ENCODE measurements at places on chromosomes 11 and 22.

DNA sequence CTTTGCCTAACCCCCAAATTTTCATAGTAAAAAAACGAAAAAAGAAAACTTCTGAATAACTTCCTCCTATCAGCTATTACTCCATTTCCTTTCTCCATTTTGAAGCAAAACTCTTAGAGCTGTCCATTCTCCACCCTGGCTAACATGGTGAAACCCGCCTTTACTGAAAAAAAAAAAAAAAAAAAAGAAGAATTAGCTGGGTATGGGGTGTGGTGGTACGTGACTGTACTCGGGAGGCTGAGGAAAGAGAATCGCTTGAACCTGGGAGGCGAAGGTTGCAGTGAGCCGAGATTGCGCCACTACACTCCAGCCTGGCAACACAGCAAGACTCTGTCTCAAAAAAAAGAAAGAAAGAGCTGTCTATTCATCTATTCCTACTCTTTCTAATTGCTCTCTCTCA, 11.3 kb upstream of the NXF1 start:
- no peak for DNase-seq

DNA sequence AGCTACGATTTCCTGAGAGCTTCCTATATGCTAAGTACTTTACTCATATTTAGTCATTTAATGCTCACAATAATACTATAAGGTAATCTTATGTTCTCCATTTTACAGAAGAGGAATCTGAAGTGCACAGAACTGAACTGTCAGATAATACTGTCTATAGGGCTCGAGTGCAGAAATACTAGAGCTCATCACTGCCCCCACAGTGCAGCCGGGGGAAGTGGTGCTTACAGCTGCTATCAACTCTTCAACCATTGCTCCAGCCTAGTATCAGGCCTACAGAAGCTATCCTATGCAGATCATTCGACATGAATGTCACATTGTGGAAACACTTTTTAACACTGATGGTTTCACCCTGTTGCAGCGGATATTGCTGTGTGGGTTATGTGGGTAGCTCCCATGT, 929.9 kb downstream of the NTM start:
- peak; percentile 3 for DNase-seq

- no peak for DNase-seq
These were observed 413.5 kb downstream of the NELL1 start for GRCh38 chr11:21082853-21083252.

DNA sequence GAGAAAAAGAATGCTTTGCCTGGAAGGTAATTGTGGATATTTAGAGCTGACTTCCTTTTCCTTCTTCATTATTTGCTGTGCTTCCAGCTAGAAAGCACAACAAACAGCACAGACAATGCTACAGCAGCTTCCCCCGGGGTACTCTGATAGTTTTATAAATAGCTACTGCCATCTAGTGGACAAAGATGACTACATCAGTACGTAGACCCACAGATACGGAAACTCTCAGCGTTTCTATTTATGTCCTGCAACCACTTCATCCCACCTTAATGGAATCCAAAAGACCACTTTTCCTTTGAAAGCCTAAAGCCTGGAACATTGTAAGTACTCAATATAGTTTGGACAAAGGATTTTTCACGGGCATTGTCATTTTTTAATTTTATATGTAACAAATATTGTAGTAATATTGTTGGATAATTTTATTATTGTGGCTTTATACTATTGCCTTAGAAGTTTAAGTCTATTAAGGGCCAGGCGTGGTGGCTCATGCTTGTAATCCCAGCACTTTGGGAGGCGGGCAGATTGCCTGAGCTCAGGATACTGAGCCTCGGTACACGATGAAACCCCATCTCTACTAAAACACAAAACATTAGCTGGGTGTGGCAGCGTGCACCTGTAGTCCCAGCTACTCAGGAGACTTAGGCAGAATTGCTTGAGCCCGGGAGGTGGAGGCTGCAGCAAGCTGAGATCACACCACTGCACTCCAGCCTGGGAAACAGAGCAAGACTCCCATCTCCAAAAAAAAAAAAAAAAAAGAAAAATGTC, 7.5 kb downstream of the HSPA8 start:
- peak; percentile 79 for DNase-seq

DNA sequence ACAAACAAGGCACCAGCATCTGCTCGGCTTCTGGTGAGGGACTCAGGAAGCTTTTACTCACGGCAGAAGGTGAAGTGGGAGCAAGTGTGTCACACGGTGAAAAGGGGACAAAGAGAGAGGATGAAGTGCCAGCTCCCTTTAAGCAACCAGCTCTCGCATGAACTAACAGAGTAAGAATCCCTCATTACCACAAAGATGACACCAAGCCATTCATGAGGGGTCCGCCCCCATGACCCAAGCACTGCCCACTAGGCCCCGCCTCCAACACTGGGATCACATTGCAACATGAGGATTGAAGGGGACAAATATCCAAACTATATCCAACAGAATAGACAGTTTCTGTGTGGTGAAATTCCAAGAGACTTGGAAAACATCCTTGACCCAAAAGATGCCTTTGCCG, 198.2 kb upstream of the POU2AF2 start:
- DNase-seq, result no peak

GRCh38 chr11:95154514-95154913, 64.9 kb downstream of the ENDOD1 start:
- DNase-seq, result no peak

- DNase-seq, result peak; percentile 12
These were observed 13.5 kb upstream of the MTMR2 start for GRCh38 chr11:95937358-95937757.

GRCh38 chr11:16185042-16185441, 171.3 kb downstream of the SOX6 start:
- no peak for DNase-seq

DNA sequence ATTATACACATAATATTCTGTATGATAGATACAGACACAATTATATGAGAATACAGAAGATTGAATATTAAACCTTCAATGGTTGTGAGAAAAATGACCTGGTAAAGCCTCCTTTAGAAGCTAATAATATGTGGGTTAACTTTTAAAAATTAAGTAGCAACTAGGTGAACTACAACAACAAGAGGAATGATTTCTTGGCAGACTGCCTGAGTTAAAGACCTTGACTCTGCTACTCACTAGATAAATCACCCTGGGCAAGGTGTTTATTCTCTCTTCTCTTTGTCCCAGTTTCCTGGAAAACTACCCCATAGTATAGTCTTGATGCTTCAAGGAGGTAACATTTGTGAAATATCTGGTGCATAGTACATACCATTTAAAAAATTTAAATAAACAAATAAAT, 519.6 kb upstream of the TENM4 start:
- no peak for DNase-seq

- no peak for DNase-seq
These were observed 52.2 kb downstream of the NUP98 start for GRCh38 chr11:3745161-3745560.

DNA sequence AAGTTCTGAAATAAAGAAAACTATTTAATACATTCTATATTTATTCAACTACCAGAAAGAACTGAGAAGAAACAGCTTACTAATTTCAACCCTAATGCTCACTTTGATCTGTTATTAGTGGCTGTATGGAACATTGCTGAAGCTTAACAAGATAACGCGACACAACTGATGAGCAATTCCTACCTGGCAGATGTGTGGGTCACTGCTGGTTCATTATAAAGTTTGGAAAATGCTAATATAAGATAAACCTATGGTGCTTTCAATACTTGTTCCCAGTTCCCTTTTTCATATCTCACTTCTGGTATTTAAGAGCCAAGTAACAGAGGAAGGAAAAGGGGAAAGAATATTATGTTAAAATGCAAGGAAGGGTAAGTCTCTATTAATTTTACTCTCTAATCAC, 10.5 kb downstream of the CTSC start:
- DNase-seq, result no peak

All from EL (cell line).